ENCODE measurements at places on chromosomes 12 and 14.
A peak's percentile ranks its signal among the peaks of the same experiment; 100 is the strongest.

- DNase-seq = no peak
- peaks cover 5% of the 10 kb centered on the region for H3K4me1 ChIP-seq
- peak overlapping the region; percentile 4 for H3K27ac ChIP-seq
Observed at GRCh38 chr14:96554315-96554910, 52.2 kb downstream of the PAPOLA start.

GRCh38 chr12:114163771-114164170, 197.6 kb upstream of the RBM19 start:
- no peaks in the 10 kb centered on the region for H3K27me3 ChIP-seq
- H3K27ac ChIP-seq = no peak overlapping the region
- H3K4me3 ChIP-seq = no peak overlapping the region
- no peaks in the 10 kb centered on the region for H3K4me1 ChIP-seq
- DNase-seq = no peak

GRCh38 chr14:68576496-68577244, 216.2 kb downstream of the ZFP36L1 start:
- no peak overlapping the region for H3K4me3 ChIP-seq
- no peaks in the 10 kb centered on the region for H3K36me3 ChIP-seq
- no peak overlapping the region for H3K27ac ChIP-seq
- no peaks in the 10 kb centered on the region for H3K27me3 ChIP-seq
- H3K4me1 ChIP-seq = peaks cover 4% of the 10 kb centered on the region

- DNase-seq = no peak
- no peaks in the 10 kb centered on the region for H3K36me3 ChIP-seq
- H3K27me3 ChIP-seq = no peaks in the 10 kb centered on the region
- H3K4me3 ChIP-seq = no peak overlapping the region
Observed at GRCh38 chr12:131591136-131591535, 119.8 kb upstream of the SFSWAP start.

DNA sequence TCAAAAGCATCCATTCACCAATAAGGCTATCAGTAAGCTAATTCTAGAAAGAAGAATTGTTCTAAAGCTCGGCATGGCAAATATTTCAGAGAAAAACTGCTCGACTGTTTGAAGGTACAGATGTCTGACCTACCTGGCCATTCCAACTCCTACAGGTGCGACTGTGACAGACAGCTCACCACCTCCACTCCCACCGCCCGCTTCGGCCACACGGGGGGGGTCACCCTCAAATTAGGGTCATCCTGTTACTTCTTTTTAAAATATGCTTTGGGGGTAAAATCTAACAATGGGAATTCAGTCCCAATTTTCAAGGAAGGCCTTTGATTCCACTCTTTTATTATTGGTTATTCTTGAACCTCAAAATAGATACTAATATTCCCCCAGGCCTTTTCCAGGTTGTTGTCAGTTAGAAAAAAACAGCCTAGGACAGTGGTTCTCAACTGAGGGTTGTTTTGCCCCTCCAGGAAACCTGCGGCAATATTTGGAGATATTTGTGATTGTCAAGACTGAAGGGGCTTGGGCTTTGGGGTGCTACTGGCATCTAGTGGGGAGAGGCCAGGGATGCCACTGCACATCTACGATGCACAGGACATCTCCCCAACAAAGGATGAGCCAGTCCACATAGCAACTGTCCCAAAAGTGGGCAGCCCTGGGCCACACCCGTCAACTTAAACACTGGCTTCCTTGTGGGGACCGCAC, 81.2 kb downstream of the BCL11B start:
- peak overlapping the region; percentile 92 for H3K27ac ChIP-seq
- H3K4me1 ChIP-seq = peaks cover 84% of the 10 kb centered on the region
- peak overlapping the region; percentile 89 for H3K4me3 ChIP-seq
- no peak for DNase-seq
- H3K36me3 ChIP-seq = peaks cover 69% of the 10 kb centered on the region
- no peaks in the 10 kb centered on the region for H3K27me3 ChIP-seq

DNA sequence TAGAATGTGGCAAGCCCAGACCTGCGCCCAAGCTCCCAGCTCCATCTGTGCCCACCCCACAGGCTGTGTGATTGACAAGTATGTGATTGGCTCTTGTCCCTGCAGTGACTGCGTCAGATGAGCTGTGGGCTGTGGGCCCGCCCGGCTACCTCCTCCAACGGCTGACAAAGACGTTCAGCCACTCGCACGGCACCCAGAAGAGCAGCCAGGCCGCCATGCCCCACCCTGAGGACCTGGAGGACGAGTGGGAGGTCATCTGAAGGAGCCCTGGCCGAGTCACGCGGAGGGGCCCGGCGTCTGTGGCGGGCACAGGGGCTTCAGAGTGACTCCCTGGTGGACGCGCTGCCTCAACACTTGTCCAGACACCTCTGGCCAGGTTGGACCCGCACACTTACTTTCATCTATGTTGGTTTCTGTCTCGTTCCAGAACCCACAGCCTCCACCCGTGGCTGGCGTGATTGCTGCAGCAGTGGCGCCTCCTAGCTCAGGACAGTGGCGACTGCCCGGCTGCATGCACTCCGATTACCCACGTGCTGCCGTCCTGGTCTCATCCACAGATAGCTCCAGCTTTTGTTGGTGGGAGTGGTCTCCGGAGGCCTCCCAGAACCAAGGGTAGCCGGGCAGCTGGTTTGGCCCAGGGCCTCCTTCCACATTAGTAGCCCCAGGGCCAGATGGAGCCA, 11.4 kb downstream of the ANKRD9 start:
- no peaks in the 10 kb centered on the region for H3K27me3 ChIP-seq
- H3K27ac ChIP-seq = peak overlapping the region; percentile 78
- H3K4me3 ChIP-seq = no peak overlapping the region
- peaks cover 10% of the 10 kb centered on the region for H3K4me1 ChIP-seq
- no peak for DNase-seq

Data from effector memory CD8-positive, alpha-beta T cell (primary cell).